ENCODE measurements at places on chromosomes 2 and 18.
A peak's percentile ranks its signal among the peaks of the same experiment; 100 is the strongest.

DNA sequence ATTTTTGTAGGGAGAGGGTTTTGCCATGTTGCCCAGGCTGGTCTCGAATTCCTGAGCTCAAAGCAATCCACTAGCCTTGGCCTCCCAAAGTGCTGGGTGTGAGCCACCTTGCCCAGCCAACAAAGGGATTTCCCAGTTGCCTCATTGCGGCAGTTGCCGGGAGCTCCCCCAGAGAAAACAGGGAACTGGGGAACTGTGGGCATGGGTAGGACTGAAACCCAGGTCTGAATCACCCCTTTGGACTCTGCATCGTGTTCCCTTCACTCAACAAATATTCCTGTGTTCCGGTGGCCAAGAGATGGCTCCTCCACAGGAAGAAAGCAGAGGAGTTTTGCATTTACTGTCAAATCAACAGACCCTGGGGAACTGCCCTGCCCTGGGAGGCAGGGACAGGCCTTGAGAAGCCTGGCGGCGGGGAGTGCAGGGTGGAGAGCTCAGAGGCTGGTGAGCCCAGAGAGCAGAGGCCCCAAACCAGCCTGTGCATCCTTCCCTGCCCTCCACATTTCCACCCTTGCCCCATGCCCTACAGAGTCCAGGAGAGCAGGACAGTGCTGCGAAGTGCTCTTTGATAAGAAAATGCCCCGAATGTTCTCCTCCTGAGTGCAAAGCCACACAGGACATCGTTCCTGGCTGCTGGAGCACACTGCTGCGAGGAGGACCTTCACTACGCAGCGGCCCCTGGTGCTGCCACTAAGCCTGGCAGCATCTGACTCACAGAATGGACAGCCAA lies 24.9 kb downstream of the MYO7B start:
- no peak for DNase-seq

GRCh38 chr18:79388043-79388442 lies 7.7 kb upstream of the NFATC1 start:
- DNase-seq: no peak

- peak; percentile 17 for DNase-seq
These were observed 25.5 kb upstream of the PXDN start for GRCh38 chr2:1769703-1770422.

GRCh38 chr2:174330945-174331594 lies 3.7 kb upstream of the SP9 start:
- DNase-seq: no peak

DNA sequence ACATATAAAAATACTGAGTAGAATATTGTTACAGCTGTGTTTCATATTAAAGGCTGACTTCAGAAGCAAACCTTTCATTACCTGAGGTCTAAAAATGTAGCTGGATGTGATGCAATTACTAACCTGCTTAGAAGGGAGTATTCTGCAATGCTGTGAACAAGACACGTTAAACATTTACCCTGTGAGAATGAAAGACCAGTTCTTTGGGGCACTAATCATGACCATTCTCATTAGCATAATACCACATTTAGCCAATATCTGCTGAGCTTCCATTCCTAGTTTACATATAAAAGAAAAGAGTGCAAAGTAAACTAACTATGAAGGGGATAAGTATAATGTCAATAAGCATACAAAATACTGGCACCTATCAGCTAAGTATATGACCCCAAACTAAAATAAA lies 784.0 kb upstream of the KLHL29 start:
- no peak for DNase-seq

DNA sequence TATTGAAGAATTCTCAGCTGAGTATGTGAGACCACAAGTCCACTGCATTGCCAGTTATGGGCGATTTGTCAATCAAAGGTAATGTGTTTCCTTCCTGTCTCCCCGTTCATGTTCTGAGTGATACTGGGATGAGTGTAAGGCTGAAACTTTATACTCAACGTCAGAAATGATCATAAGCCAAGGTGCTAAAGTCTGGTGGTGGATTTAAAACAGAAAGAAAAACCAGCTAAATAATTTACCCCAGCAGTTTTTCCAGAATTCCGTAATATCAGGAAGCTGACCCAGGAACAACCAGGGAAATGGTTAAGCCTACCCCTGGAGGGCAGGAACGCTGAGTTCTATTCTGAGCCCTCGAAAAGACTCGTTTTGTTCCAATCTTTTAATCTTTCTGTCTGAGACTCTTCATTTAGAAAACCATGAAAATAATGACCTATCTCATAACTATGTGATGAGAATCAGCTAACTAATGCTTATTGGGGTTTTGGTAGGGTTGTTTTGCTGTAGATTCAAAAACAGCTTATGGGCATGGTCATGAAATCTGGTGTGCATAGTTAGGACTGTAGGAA lies 149.6 kb downstream of the LAMA3 start:
- no peak for DNase-seq

- no peak for DNase-seq
These were observed 22.1 kb downstream of the USP37 start for GRCh38 chr2:218546012-218546411.

All from stimulated activated CD8-positive, alpha-beta memory T cell treated with anti-CD3 and anti-CD28 coated beads, Interleukin-15, amount 100 ng/mL, for 24 hours (primary cell).